ENCODE measurements at places on chromosomes 5 and 9.
A peak's percentile ranks its signal among the peaks of the same experiment; 100 is the strongest.

DNA sequence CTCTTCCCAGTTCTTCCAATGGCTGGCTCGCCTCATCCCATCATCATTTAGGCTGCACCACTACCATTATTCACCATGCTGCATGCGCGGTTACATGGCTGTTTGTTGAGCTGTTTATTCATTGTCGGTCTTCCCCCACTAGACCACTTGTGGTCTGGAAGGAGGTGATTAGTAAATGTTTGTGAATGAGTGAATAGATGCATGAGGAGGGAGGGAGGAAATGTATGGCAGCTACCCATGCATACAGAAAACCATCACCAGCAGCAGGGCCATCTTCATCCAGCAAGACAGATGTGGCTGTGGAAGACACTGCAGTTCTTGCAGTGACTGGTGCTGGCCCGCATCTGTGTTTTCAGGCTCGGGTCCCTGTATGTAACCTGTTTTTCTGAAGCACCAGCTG, 113.3 kb upstream of the SAP30L start:
- no peak for ATAC-seq

DNA sequence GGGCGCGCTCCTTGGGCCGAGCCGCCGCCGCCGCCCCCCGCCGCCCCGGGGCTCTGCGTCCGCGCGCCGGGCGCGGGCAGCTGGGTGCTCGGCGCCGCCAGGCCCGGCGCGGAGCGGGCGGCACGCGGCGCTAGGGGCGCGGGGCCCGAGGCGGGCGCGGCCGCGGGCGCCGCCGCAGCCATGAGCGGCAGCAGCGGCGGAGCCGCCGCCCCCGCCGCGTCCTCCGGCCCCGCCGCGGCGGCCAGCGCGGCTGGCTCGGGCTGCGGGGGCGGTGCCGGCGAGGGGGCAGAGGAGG, 351 bp downstream of the TRIO start:
- ATAC-seq = peak; percentile 1

DNA sequence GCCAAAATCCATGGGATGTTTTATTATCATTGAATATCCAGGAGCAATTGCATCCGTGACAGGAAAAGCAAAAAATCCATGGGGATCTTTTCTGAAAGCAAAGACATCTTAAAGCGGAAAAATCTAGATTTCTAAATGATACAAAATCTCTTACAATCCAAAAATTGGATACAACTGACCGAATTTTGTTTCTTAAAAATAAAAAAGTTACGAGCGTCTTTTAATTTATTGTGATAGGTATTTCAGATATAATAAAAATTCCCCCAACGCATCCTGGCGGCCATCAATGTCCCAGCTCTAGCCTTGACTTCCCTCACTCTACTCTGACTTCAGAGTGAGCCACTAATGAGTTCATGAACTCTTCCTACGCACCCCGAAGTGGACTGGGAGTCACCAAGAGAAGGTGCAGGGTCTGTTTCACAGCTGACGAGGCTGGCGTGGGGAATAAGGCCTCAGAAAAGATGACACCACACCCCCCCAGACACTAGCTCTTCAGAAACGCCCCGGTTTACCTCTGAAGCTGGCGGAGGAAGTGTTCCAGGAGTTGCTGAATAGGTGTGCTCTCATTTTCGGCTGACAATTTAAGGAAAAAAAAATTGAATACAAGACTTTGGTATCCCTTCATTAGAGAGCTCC, 3.4 kb downstream of the BRD9 start:
- ATAC-seq = no peak

DNA sequence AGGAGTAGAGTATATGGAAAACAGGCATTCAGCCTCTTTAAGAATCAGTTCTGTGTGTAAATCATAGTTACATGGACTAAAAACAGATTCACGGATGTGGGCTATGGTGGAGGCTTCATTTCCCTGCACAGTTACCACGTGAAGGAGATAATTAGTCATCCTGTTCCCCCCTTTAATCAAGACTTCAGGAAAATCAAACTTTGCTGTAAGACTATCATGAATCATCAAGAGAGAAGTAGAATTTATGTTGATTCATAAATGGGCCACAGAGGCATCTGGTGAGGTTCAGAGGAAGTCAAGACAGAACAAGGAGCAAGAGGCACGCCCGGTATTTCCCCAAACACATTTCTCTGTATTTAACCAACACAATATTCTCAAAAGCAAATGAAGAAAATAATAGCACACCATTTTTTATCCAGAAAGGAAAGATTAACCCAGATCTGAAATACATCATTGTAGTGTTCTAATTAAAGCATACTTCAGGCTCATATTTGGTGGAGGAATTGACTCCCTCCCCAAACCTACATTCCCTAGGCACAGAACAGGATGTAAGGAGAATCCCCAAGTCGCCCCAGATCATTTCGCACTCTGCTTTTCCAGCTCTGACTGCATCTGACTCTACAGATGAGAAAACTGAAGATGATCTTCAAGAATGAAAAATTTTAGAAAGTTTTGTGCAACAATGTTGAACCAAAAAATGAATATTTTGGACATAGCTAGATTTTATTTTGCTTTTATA, 175.8 kb upstream of the GAS1 start:
- peak; percentile 25 for ATAC-seq

DNA sequence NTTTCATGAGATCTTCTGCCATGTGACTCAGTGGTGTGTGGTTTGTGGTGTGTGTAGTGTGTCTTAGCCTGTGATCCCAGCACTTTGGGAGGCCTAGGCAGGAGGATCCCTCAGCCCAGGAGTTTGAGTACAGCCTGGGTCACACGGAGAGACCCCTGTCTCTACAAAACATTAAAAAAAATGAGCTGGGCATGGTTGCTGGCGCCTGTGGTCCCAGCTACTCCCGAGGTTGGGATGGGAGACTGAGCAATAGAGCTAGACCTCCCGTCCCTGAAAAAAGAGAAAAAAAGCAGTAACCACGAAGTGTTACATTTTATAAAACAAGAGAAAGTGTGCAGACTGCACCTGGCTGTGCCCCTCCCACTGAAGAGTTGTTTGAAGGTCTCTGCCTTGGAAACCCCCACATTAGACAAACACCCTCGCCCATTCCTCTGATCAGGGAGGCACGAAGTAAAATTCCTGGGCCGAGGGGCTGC, 21.2 kb upstream of the RNU6ATAC start:
- peak; percentile 52 for ATAC-seq

All from activated CD4-positive, CD25-positive, alpha-beta regulatory T cell treated with anti-CD3 and anti-CD28 coated beads, Interleukin-2, amount 50 U/mL, for 24 hours (primary cell).